ENCODE measurements at places on chromosomes 3 and 15. TPM values are rescaled to one million over a fixed set of nuclear protein-coding genes. Genes with fewer than 3 reads are reported as not detected.

DNA sequence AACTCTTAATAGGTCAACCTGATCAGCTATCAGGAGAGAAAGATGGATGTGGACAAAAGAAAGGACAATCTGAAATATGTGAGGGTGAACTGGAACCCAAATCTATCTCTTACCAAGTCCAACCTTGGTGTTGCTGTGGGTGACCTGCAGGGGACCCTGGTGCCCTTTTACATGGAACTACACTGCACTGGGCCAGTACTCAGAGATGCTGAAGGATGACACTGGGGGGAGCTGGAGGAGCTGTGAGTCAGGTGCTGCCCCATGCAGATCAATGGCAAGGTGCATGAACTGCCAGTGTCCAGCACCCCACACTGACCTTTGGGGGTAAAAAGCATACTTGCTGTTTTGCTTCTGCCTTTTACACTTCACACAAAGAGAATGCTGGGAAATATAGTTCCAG is 55.6 kb upstream of the TBC1D5 start:
- DNase-seq, result no peak

DNA sequence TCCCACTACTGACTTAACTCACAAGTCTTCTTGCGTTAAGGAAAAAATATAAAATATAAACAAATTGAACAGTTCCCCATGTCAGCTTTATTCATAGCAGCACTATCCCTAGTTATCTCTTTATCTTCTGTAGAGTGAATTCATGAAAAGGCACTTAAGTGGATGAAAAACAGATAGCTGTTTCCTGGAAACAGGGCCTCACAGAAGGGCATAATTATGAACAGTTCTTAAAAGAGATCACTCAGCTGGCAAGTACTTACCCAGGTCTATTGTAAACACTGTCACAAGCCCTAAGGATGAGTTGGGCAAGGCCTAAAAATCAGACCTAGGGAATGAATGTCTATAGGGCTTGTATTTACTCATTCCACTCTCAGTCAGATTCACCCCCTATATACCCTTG is 10.7 kb downstream of the MB21D2 start:
- no peak for DNase-seq

DNA sequence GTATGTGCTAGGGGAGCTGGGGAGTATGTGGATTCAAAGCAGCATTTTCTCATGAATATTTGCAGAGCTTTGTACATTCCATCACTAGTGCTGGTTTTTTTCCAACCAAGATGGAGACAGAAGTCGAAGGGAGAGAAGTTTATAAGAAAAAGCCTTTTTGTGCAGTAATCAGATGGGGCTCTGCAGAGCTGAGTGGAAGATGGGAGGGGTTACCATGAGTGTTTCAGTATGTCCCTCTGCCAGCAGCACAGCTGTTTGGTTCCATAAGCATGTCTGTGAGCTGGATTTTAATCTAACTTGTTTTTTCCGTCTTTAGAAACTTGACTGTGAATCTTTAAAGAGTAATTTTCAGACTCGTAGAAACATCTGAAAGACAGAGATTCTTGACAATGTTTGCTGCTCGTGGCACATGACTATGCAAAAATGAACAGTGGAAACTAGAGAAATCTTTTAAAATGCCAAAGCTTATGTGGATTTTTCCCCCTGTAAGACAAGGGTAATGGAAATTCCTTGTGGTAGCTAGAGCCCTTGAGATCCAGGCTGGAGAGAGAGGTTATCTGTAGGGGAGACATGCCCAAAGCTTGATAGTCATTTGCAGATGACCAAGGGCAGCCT is 20.3 kb downstream of the STARD9 start:
- no peak for DNase-seq

DNA sequence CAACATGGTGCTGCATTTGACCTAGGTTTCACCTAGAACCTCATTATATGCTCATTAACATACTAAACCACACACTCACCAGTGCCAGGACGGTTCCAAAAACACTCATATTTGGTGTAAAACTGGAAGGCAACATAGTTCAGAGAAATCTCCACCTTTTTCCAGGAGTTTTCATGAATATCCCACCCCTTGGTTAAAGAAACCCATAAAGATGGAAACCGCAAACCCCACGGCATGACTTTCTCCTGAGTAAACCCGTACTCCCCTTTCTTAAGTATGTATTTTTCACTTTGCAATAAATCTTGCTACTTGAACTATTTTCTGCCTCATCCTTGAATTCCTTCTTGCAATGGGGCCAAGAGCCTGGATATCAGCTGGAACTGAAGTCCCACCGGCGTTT is 379.3 kb downstream of the MAGI1 start:
- no peak for DNase-seq

GRCh38 chr3:112585782-112586181 is 23.9 kb downstream of the SLC35A5 start:
- no peak for DNase-seq

GRCh38 chr15:63190769-63191649 is 1.6 kb downstream of the RAB8B start:
- DNase-seq, result no peak

GRCh38 chr15:84666373-84666772 is 8.4 kb upstream of the NMB start:
- peak; percentile 68 for DNase-seq

DNA sequence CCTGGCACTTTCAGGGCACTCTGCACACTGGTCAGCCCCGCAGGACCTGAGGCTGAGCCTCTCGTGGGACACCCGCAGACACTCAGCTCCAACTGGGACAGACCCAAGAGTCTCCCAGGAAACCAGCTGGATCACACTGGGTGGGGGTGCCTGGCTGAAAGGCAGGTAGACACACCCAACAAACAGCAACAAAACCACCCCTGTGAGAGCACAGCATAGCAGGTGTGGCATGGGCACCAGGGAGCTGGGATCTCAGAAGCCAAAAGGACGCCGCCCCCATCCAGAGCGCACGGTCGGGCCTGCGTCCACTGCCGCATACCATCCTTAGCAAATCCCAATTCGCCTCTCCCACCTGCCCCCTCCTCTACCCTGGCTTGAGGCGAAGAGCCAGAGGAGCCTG is 154.2 kb upstream of the LINGO1 start:
- DNase-seq, result no peak

- no peak for DNase-seq
Observed at GRCh38 chr15:66894363-66894762, 171.0 kb upstream of the SMAD3 start.

- DNase-seq, result no peak
Observed at GRCh38 chr3:105764378-105765307, 104.2 kb downstream of the CBLB start.

- DNase-seq, result no peak
Observed at GRCh38 chr3:43212914-43213611, 73.3 kb upstream of the SNRK start.

GRCh38 chr3:46093327-46093942 is 66.2 kb upstream of the XCR1 start:
- DNase-seq, result no peak

DNA sequence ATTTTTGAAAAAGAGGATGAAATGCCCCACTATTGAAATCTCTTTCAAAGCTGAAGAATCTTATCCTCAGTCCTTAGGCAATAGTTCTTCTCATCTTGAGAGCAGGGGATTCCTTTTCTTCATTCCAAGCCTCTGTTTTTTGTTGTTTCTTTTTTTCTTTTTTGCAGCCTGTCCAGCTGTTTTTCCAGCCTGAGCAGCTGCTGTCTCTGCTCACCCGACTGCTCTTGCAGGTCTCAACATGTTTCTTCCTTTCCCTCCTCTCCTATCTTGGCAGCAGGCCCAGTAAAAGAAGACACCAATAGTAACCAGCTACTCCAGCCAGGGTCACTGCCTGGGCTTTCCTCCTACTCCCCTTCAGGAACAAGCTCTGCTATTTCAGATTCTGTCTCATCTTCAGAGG is 23.8 kb downstream of the MEX3B start:
- DNase-seq, result no peak

GRCh38 chr3:61946570-61947324 is 385.4 kb downstream of the PTPRG start:
- no peak for DNase-seq

DNA sequence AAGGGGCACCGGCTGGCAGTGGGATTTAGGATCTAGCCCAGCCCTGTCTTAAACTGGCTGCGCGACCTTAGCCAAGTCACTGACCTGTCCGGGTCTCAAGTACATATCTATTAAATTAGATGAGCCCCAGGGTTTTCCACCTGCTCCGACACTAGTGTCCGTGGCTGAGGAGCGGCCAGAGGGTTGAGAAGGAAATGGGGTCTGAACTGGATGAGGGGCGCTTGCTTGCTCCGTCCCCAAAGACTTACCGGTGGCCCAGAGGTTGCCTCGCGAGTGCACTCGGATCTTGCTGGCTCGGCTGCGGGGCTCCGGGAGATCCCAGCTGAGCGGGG is 285 bp downstream of the NMB start:
- DNase-seq, result no peak

DNA sequence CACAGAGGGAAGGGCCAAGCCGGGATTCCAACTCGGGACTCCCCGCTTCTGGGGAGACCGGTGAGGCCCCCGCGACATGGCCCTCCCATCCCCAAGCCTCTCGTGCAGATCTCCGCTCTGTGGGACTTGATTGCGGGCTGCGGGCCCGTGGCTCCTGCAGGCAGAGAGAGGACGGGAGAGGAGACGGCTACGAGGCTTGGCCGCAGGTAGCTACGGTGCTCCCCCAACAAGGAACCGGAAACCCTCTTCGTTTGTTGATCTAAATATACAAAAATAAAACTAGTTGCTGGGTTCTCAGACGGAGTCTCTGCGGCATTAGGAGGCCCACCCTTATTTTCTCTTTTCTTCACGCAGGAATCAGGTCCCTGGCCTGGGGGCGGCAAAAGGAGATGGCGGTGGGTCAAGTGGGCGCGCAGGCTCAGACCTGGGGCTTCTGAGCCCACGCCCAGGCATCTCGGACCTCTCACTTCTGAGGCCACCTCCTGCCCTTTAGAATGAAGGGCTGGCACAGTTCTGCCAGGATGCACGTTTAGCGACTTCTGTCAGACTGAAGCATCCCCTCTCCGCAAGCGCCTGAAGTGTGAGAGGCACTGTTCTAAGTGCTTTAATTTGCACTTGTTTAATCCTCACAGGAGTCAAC is 10.9 kb downstream of the GNB5 start:
- no peak for DNase-seq

- no peak for DNase-seq
Observed at GRCh38 chr3:30604093-30604492, 2.3 kb upstream of the TGFBR2 start.

DNA sequence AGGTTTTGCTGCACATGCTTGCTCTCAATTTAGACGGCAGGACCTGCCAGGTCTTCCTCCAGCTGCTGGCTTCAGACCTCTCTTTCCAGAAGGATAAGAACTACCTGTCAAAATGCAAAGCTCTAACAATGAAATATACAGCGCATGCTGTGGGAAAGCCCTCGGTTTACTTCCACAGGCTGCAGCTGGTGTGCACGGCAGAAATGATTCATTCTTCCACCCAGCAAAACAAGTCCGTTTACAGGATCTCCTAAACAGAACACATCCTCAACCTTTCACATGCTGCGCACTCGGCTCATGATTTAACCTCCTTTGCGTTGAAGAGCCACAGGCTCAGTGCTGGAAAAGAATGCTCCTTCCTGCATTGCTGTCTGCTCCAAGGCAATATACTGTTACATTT is 92.4 kb upstream of the WNT5A start:
- DNase-seq, result no peak

DNA sequence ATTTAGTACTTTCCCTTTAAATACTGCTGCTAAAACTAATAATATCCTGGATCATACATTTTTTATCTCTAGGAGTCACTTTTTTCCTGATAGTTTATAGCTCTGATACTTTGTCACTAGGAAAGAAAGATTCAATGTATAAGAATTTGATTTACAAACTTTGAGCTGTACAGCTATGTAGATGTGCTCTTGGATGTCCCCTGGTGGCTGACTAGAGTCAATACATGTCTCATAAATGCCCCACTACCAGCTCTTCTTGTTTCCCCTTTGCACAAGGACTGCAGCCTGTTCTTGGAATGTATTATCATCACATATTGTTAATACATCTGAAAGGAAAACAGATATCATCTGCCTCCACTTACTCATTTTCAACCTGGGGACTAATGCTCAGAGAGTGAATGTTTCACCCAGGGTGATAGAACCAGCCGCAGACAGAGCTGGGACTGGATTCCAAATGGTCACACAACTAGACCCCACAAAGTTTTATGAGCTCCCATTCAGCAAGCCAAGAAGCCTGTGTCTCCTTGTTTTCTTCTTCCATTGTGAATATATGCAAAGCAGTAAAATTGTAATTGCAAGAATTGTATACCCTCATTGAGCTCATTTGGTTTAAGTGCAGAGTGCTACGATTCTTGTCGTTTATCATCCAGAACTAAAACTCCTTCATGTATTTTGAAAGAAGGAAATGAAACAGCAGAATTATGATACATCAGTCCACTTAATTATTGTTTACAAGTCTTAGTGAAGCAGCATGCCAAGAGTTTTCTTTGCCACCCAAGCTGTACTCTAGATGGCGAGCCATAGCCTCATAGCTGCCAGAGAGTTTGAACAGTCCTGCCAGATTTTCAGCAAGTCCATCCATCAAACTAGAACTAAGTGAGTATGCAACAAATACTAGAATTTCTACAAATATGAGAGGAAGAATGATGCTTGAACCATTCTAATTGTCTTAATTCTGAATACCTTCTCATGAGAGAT is 261.6 kb upstream of the LMCD1 start:
- peak; percentile 67 for DNase-seq

- DNase-seq, result no peak
Observed at GRCh38 chr3:115552007-115552406, 71.3 kb upstream of the GAP43 start.

DNA sequence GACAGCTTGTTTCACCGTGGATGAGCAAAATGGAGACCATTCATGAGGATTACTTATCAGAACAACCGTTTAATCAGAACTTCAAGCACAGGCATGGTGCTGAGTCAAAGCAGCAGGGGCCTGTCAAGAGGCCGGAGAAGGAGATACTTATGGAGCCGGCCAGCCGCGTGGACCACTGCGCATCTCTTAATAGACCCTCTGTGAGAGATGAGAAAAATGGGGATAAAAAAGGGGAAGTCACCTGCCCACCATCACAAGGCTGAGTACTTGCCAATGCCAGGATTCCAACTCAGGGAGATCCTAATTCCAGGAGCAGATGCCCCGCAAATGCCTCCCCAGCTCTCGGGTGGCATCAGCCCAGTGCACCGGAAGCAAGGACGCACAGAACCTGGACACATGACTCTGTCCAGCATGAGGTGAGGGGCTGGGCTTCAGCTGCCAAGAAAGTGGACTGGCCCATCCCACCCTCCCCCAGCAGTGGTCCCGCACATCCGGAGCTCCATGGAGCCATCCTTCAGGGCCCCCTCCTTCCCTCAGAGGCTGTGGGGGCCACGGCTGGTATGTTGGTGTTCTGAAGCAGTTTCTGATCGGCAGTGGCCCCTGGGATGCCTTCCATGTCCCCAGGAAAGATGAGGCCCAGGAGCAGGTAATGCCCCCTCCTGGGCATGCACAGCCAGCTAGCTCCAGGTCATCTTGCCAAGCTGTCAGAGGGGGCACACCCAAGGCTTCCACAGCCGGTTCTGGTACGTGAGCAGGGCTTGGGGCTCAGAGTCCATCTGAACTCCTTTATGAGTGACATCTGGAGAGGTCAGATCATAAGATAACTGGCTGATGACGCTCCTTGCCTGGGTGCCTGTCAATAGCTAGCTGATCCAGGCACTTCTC is 143.8 kb downstream of the ATP10A start:
- no peak for DNase-seq

FBXW12 gene
- total RNA-seq, result not detected

BFSP2 gene
- not detected for total RNA-seq

GPR160 gene
- 1.7 TPM for total RNA-seq

CMTM8 gene
- 1.6 TPM for total RNA-seq

LRRIQ4 gene
- total RNA-seq, result not detected

CX3CR1 gene
- not detected for total RNA-seq

SLC35A5 gene
- 35.7 TPM for total RNA-seq
